ENCODE measurements at places on chromosomes 2 and 18.
A peak's percentile ranks its signal among the peaks of the same experiment; 100 is the strongest.

GRCh38 chr2:195613922-195614321 lies 43.1 kb upstream of the SLC39A10 start:
- DNase-seq: no peak

DNA sequence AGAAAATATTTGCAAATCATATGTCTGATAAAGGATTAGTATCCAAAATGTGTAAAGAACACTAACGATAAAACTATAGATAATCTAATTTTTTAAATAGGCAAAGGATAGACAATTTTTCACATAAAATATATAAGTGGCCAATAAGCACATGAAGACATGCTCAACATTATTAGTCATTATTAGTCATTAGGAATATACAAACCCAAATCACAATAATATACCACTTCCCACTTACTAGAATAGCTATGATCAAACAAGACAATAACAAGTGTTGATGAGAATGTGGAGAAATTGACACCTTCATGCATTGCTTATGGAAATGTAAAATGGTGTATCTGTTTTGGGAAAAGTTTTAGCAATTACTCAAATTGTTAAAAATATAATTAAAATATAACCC lies 12.6 kb upstream of the MAP2 start:
- DNase-seq: no peak

DNA sequence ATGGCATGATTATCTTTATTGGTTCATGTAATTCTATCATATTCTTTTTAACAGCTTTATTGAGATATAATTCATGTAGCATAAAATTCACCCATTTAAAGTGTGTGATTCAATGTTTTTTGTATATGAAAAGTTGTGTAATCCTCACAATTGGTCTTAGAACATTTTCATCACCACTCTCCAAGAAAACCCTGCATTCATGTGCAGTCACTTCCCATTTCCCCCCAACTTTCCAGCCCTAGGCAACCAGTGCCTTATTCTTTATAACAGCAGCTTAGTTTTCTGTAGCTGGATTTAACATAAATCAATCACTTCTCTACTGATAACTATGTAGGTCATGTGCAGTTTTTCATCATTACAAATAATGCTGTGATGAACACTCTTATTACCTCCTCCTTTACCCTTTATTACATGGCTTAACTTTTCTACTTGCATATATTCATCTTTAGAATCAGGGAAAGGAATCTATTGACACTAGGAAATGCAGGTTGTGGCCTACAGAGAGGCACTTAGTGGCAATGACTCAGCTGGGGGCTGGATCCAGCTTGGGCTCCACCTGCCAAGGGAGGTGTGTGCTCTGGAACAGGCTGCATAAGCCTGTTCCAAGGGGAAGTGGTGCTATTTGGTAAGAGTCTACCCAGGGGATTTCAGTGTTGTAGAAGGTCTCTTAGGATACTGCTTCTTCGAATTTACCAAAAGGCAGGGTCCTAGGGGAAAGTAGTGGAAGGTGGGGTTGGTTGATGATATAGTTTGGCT lies 89.1 kb downstream of the ETAA1 start:
- no peak for DNase-seq

DNA sequence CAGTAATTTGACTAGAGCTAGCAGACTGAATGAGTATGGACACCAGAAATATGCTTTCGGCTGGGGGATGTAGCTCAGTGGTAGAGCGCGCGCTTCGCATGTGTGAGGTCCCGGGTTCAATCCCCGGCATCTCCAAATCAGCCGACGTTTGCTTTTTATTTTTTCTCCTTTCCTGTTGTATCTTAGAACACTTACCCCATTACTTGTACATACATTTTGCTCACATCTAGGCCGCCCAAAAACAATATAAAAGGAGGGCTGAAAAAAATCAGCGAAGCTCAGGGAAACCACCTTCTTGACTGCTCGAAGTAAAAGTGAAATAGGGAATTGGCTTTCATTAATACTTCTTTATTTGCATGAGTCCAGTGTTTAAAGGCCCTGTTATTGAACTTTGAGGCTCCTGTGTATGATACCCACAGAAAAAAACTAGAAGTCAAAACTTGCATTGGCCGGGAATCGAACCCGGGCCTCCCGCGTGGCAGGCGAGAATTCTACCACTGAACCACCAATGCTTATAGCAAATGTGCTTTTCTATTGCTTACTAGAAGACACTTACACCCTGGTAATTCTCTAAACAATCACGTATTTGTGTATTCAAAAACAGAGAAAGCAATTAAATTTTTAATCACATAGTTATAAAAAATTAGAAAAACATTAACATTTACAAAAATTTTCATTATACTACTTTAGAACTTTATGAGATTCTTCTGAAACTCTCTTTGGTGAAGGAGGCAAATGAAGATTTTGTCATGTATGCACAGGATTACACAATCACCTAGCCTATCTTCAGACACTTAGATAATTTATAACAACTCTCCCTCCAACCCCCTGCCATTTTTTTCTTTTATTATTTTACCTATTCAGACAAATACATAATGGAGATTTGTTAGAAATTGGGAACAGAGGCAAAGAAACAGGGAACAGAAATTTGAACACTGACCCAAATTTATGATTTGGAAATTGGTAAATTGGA lies 35.2 kb upstream of the GPD2 start:
- DNase-seq: peak; percentile 85

DNA sequence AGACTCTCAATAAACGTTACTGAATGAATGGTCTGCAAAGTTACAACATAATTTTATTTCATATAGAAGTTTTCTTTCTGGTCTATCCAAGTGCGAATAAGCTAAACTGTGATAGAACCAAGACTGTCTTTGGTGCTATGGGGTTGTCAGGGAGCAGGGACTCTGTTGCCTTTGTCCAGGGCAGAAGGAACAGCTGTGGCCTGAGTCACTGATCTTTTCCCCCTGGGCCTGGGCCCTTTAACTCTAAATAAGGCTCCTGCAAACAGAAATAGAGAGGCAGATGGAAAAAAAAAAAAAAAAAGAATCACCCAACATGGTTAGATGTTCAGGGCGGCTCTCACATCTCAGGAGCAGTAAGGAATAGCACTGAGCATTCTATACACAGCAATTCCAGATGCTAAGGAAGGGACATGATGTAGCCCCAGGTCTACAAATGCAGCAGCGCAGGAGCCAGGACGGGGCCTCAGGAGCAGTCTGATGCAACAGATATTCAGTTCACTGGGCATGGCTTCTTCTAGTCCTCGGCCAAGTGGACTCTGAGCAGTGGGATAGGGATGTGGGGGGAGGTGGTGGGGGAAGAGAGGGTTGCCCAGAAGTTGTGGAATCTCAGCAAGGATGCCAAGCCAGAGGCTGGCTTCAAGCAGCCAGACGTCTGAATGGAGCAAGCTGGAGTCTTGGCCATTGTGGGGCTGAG lies 247.1 kb upstream of the SIX2 start:
- DNase-seq: no peak

DNA sequence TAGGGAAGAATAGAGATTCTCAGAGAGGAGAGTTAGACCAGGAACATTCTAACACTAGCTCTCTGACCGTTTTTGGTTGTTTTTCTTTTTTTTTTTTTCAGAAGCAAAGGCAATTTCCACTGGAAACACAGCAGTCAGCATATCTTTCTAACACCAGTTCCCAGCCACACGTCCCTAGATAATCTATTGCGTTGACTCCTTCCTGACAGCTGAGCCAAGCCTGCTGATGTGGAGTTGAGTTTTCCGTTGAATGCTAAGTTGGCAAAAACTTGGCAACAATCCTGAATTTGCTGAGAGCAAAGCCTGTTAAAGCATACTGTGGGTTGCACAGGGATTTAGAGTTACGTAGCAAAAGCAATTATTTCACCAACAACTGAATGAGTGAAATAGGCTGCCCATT lies 19.3 kb downstream of the GAD1 start:
- no peak for DNase-seq

- DNase-seq: no peak
These were observed 392.8 kb upstream of the MEIS1 start for GRCh38 chr2:66041902-66042657.

GRCh38 chr2:167331636-167332232 lies 443.5 kb downstream of the XIRP2 start:
- DNase-seq: peak; percentile 11

- no peak for DNase-seq
These were observed 97.5 kb upstream of the LDLRAD4 start for GRCh38 chr18:13120983-13121441.

DNA sequence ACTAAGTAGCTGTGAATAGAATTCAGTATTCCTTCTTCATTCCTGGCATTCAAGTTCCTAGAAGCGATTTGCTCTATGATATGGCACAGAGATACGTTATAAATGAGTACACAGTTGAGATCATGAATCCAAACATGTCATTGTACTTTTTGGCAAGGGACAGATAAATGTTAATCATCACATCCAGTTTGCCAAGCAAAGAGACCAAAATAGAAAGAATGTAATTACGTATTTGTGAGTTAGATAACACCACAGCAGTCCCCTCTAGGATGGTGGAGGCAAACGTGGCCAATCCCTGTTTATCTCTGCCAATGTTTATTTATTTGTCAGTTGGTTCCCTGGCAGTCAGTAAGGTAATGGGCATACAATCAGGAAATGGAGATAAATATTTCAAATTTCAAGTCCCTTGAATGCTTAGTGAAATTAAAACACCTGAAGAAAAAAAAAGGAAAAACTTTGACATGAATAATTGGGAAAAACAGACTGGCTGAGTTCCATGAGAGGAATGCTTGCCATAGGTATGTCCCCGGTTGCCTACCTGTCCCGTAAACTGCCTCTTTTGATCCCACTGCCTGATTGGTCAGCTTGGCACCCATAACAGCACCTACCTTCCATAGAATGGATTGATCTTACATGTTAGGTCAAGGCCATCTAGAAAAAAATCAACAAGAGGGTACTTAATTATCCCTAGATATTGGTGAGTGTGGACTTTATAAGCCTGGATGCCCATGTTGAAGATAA lies 451.1 kb upstream of the NETO1 start:
- DNase-seq: no peak

- no peak for DNase-seq
These were observed 57.2 kb downstream of the LBH start for GRCh38 chr2:30288561-30288960.

GRCh38 chr18:71597219-71597618 lies 946.9 kb downstream of the CBLN2 start:
- no peak for DNase-seq

DNA sequence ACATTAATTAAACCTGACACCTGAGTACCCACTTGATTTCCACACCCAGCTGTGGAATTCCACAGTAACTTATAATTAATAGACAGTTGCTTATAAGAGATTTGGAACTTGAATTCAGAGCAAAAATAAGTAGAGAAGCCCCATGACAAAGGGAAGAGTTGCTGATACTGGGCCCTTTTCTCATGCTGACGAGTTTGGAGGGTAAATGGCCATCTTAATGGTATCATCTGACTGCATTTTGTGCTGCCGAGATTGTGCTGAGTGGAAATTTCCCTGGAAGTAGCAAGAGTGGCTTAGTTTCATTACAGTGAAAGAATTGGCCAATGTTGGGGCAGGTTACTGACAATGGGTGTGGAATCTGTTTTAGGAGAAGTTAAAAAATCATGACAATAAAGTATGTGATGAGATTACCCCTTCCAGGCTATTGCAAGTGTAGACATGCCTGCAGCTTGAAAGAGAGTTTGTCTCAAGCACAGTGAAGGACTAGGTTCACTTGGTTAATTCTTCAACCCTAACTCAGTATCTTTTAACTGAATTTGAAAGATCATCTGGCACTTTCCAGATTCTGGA lies 49.9 kb downstream of the VSNL1 start:
- DNase-seq: no peak

GRCh38 chr2:48144777-48145176 lies 238.5 kb upstream of the FBXO11 start:
- DNase-seq: no peak

GRCh38 chr18:31041271-31042083 lies 1.1 kb downstream of the DSC3 start:
- peak; percentile 5 for DNase-seq

DNA sequence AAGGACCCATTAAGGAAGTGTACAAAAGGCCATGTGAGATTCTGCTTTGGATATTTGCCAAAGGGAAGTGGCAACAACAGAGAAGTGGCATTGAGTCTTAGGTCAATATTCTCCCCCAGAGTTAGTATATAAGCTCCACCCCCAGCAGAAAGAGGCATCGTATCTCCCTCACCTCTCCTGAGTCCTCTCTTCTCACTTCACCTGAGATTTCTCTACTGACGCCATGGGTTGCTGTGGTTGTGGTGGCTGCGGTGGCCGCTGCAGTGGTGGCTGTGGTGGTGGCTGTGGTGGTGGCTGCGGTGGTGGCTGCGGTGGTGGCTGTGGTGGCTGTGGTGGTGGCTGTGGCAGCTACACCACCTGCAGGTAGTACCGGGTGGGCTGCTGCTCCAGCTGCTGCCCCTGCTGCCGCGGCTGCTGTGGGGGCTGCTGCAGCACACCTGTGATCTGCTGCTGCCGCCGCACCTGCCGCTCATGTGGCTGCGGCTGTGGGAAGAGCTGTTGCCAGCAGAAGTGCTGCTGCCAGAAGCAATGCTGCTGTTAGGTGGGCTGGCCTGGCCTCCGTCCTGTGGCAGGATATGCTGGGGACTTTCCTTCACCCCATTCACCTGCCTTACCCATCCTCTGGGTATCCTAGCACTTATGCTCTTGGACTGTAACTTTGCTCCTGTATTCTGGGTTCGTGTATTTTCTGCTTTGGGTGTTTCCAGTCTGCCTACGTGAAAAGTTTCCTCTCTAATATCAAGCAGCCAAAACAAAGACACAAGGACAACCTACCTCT lies 5.9 kb downstream of the SCYGR3 start:
- DNase-seq: peak; percentile 8

GRCh38 chr2:60608679-60609078 lies 55.2 kb upstream of the BCL11A start:
- no peak for DNase-seq

DNA sequence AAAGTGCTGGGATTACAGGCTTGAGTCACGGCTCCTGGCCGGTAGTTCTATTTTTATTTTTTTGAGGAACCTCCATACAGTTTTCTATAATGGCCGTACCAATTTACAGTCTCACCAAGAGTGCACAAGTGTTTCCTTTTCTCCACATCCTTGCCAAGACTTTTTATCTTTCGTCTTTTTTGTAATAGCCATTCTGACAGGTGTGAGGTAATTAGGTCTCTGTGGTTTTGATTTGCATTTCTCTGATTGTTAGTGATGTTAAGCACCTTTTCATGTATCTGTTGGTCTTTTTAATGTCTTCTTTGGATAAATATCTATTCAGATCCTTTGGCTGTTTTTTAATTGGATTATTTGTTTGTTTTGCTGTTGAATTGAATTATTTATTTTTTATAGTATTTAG lies 9.3 kb downstream of the ARMC9 start:
- no peak for DNase-seq

- DNase-seq: no peak
These were observed 59.2 kb upstream of the ATL2 start for GRCh38 chr2:38436227-38436664.
